IMR-90 (cell line): ENCODE measurements at places on chromosomes 3 and 15. TPM values are rescaled to one million over a fixed set of nuclear protein-coding genes. Genes with fewer than 3 reads are reported as not detected.

GRCh38 chr15:90691982-90692773, 25.0 kb upstream of the BLM start:
- DNase-seq = no peak

GRCh38 chr15:85430406-85431204, 50.2 kb downstream of the AKAP13 start:
- no peak for DNase-seq

- DNase-seq = no peak
Observed at GRCh38 chr3:162810776-162811175, 1314.2 kb downstream of the OTOL1 start.

BSN gene
- under 0.01 TPM in 2 replicates for total RNA-seq

SERP1 gene
- 64.0 and 111 TPM in 2 replicates for total RNA-seq

- DNase-seq = no peak
Observed at GRCh38 chr3:34995796-34996430, 643.4 kb upstream of the ARPP21 start.

EIF5A2 gene
- 7.7 and 15.0 TPM in 2 replicates for total RNA-seq

GRCh38 chr15:94327356-94327936, 96.1 kb downstream of the MCTP2 start:
- peak; percentile 50 for DNase-seq

C3orf33 gene
- total RNA-seq = 0.72 and 1.1 TPM in 2 replicates

DNA sequence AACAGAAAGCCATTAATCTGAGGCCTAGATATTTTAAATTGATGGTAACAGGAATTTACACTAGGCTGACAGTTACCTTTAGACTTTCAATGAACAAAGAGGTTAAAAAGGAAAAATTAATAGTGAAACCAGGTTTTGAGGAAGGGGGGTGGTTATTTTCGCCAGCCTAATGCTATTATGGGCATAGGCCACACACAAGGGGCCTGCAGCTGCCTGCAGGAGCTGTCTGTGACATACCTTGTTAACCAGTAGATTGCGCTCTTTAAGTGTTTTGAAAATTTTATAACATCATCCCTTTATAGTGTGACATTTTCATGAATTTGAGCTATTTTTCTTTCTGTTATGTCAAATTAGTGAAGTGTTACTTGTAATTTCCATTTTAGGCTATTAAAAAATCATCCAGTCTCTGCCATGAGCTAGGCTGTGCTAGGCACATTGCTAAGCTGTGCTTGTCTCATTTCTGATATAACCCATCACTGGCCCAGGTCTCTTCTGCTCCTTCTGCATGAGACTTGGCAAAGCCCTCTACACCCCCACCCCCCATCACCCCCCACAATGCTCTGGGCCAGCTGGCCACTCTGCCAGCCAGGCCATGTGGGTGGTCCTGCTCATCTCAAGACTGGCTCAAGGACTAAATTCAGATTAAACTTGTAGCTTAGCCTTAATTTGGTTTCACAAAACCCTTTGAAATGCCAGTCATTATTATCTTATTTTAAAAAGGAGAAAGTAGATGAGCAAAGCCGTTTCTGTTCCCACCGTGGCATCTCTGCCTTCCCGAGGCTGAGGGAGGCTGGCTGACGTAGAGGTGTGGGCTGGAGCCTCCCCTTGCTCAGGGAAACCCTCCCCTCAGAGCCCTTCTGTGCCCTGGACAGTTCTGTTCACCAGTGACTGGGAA, 48.4 kb upstream of the SEC22A start:
- no peak for DNase-seq
